ENCODE measurements at places on chromosomes 5 and 9. TPM values are rescaled to one million over a fixed set of nuclear protein-coding genes. Genes with fewer than 3 reads are reported as not detected.

DNA sequence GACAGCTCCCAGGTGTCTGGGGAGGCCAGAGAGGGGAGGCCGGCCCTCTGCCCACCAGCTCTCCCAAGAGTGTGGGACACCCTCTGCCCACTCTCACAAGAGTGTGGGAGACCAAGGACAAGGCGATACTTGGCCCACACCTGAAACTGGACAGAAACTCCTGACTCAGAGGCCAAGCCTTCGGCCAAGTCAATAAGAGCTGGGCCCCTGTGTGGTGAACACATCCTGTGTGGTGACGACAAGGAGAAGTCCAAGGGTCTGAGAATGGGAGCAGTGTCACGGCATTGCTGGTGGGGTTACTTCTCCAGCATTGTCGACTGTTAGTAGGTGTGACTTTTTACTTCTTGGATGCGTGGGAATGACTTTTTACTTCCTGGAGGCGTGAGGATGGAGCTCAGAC is 14.6 kb upstream of the F2RL1 start:
- no peak for ATAC-seq

DNA sequence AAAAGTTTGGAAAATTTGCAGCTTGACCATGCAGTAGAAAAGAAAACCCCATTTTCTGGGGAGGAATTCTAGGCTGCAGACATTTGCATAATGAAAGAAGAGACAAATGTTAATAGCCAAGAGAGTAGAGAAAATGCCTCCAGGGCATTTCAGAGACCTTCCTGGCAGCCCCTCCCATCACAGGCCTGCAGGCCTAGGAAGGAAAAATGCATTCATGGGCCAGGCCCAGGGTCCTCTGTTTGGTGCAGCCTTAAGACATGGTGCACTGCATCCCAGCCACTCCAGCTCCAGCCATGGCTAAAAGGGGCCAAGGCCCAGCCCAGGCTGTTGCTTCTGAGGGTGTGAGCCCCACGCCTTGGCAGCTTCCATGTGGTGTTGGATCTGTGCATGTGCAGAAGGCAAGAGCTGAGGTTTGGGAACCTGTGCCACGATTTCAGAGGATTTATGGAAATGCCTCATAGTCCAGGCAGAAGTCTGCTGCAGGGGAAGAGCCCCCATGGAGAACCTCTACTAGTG is 75.0 kb upstream of the OR13F1 start:
- no peak for ATAC-seq

GRCh38 chr5:78065663-78066062 is 228.8 kb downstream of the AP3B1 start:
- ATAC-seq: no peak

SLC2A8 gene
- 23.7 TPM for total RNA-seq

C5orf58 gene
- total RNA-seq: not detected

- ATAC-seq: peak; percentile 73
These were observed 679 bp upstream of the KDM4C start for GRCh38 chr9:6757132-6757455.

CDH18 gene
- not detected for total RNA-seq

FER gene
- total RNA-seq: 45.3 TPM

DNA sequence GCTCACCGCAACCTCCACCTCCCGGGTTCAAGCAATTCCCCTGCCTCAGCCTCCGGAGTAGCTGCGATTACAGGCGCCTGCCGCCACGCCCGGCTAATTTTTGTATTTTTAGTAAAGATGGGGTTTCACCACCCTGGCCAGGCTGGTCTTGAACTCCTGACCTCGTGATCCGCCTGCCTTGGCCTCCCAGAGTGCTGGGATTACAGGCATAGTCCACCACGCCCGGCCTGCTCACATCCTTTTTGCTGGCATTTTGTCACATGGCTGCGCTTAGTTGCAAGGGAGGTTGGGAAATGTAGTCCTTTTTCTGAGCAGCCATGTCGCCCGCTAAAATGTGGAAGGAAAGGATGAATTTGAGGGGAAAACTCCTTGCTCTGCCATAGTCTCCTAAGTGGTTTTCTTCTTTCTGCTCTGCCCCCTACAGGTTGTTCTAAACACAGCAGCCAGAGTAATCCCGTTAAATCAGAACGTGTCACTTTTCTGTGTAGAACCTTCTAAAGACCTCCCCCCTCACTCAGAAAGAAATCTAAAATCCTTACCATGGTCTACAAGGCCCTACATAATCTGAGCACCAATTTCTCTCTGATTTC is 57.8 kb upstream of the HSPA9 start:
- peak; percentile 61 for ATAC-seq

All from gastroesophageal sphincter (tissue), 4 donors.